Non-pigmented ciliary epithelial cell (primary cell): ENCODE measurements at places on chromosomes 4 and X.

DNA sequence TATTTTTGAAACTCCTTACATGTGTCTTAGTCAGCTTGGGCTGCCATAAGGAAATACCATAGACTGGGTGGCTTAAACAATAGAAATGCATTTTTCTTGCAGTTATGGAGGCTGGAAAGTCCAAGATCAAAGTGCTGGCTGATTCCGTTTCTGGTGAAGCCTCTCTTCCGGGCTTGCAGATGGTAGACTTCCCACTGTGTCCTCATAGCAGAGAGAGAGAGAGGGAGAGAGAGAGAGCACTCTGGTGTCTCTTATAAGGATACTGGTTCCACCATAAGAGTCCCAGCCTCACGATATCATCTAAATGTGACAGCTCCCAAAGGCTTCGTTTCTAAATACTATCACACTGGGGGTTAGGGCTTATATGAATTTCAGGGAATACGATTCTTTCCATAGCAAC lies 39.7 kb downstream of the ENPEP start:
- DNase-seq, result no peak

DNA sequence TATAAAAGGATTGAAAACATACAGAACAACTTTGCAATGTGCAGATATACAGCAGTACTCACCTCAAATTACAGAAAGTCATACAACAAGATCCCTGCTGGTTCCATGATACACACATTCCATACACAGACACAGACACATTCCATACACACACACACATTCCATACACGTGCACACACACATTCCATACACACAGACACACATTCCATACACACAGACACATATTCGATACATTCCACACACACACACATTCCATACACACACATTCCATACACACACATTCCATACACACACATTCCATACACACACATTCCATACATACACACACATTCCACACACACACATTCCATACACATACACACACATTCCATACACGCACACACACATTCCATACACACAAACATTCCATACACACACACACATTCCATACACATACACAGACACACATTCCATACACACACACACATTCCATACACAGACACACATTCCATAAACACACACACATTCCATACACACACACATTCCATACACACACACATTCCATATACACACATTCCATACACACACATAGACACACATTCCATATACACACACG lies 13.7 kb downstream of the LINC00632 start:
- no peak for DNase-seq

- DNase-seq, result no peak
Measured at GRCh38 chr4:81465406-81466340, 6.0 kb downstream of the RASGEF1B start.

- peak; percentile 55 for DNase-seq
Measured at GRCh38 chr4:79913581-79913980, 159.4 kb downstream of the ANTXR2 start.

DNA sequence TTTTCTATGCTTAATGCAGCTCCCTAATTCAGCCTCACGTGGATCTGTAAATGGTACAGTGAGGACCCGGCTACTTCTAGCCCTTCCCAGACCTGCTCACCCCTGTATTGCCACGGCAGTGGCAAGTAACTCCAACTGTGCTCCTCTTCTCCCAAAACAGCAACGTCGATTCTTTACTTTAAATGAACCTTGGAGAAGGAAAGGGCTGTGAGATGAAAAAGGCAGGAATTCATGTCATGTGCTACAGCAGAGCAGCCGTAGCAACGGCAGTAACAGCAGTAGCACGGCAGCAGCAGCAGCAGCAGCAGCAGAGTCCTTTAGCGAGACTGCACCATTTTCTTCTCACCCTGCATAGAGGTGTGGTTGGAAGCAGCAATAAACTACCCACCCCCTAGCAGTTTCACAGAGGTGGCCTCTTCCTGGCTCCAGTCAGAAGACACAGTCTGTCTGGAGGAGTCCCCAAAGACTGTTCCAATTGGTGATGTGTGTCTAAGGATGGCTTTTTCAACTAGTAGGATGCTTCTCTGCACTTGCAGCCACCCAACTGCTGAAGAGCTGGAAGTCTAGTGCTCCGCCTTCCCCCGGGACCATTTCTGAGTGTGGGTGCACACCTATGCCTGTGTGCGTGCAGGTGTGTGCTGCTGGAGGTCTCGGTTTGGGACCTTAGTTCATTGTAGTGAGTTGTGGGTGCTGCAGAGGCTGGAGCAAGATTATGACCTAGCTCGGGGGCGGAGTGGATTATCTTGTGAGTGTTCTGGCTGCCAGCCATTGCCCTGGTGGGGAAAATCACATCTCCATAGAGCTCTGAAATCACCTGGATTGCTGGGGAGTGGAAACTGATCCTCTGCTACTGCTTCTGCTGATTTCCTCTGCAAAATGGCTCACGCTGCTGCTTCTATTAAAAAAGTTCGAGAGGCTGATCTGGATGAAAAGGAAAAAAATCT lies 67.2 kb downstream of the ANK2 start:
- DNase-seq, result no peak

GRCh38 chrX:27600686-27601085 lies 10.5 kb downstream of the DCAF8L2 start:
- no peak for DNase-seq

- DNase-seq, result no peak
Measured at GRCh38 chr4:76655566-76656479, 220.8 kb downstream of the SHROOM3 start.

- DNase-seq, result no peak
Measured at GRCh38 chrX:136754651-136755050, 26.1 kb downstream of the ARHGEF6 start.
